ENCODE measurements at places on chromosomes 4 and X. TPM values are rescaled to one million over a fixed set of nuclear protein-coding genes. Genes with fewer than 3 reads are reported as not detected.
A peak's percentile ranks its signal among the peaks of the same experiment; 100 is the strongest.

The TIGD4 gene
- not detected for total RNA-seq

- DNase-seq: no peak
These were observed 98.0 kb downstream of the NHS start for GRCh38 chrX:17473021-17473420.

DNA sequence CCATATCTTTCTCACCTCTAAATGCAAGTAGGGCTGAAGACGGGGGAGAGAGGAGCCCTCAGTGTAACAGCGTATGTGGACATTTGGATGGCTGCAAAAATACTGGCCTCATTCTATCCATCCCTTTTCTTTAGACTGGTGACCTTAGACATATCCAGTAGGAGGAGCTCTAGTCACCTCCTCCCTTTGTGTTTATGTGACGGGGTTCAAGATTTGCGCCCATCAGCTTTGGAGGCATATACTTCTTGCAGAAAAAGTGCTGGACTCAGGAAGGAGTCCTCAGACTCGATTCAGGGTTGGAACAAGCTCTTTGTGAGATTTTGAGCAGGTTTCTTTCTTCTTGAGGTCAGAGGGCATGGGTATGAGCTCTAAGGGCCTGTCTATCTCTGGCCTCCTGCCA lies 86.2 kb downstream of the MAMLD1 start:
- peak; percentile 2 for DNase-seq

DNA sequence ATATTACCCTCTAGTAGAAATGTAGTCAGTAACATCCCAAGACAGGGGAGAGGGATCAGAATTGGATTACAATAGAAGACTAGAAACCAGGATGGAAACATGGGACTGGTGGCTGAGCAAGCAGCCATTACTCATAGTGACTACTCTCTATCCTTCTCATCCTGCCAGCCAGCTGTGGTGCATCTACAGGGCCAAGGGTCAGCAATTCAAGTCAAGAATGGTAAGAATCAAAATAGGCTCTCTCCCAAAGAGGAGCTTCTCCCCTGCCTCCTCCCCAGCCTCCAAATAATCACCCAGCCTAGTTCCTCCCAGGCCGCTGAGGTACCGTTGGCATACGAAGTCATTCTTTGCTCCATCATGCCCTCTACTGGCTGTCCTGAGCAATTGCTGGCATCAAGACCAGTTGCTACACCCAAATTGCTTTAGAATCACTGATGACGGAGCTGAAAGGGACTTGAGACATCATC lies 19.4 kb downstream of the AWAT2 start:
- DNase-seq: no peak

DNA sequence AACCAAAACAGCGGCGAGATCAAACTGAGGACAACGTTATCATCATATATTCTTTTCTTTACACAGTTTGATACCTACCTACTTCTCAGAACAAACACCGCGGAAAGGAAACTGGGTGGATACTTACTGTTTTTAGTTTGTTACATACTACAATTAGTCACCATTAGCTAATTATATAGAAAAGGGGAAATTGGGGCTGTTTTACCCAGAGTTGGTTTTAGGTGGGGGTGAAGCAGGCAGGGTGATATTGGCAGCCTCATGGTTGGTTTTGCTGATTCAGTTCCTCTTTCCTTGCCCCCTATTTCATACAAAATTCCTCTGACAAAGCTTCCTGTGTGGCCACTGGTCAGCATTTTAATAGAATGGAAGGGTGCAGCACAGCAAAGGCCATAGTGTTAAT lies 77.8 kb downstream of the SORBS2 start:
- DNase-seq: no peak
